Stimulated activated memory B cell treated with anti-CD40 and anti-IgM and Interleukin-4, amounts not matched to agents 10 μg/mL and 1 μg/mL and 100 μg/mL, for 72 hours (primary cell): ENCODE measurements at places on chromosomes 13 and 19.

- ATAC-seq, result no peak
Measured at GRCh38 chr19:49749771-49750170, 13.3 kb downstream of the TSKS start.

GRCh38 chr13:83620530-83621220 lies 261.6 kb downstream of the SLITRK1 start:
- ATAC-seq, result no peak

GRCh38 chr13:72842991-72843390 lies 61.1 kb downstream of the PIBF1 start:
- no peak for ATAC-seq

GRCh38 chr13:47826471-47826870 lies 174.6 kb downstream of the SUCLA2 start:
- no peak for ATAC-seq

- no peak for ATAC-seq
Measured at GRCh38 chr19:10868872-10869547, 2.3 kb upstream of the CARM1 start.

DNA sequence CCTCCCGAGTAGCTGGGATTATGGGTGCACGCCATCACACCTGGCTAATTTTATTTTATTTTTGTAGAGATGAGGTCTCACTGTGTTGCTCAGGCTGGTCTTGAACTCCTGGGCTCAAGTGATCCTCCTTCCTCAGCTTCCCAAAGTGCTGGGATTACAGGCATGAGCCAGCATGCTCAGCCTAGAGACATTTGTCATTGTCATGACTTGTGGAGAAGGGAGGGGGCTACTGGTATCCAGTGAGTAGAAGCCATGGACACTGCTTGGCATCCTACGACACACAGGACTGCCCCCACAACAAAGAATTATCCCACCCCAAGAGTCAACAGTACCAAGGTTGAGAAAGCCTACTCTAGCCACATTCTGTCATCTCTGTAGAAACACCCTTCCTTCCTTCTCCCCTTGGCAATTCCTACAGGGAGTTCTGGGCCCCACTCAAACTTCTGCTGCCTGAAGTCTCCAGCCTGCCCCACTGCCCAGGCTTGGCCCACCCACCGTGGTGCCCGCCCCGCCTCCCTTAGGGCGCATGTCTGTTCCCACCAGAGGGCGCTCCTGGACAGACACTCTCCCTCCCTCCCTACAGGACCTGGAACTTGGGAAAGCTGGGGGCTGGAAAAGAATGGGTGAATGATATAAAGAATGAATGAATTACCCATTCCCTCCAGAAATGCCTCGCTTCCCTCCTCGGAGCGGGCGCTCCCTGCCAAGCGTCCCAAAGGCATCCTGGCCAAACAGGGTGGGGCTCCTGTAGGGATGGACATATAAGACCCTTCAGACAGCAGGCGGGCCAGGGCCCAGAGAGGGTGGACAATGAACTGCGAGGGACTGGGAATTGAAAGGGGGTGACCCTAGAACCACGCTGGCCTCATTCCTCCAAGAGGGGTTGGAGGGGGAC lies 5.5 kb upstream of the EMP3 start:
- peak; percentile 38 for ATAC-seq

DNA sequence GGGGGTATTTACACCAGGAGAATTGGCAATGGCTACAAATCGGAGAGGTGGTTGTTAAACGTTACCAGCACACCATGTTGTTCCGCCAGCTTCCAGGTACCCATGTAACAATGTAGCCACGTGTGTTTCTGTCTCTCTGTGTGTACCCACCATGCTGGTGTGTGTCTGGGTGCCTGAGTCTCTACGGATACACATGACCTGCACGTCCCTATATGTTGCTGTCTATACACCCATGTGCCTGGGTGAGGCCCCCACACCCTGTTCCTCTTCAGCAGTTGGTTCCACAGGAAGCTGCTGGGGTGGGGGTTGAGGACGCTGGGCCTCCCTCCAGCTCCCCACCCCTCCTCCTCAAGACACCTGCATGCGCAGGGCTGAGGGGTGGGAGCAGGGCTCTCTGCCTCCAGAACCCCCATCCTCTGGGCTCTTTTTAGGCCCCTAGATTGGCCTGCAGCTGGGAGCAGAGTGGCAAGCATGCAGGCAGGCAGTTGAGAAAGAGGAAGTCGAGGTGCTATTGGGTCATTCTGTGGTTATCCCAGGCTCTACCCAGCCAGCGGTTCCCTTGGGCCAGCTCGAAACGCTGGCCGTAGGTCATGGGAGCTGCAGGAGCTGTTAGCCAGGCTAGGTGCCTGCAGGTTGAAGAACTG lies at the start of gene ARHGEF18:
Gene ARHGEF18 (plus strand): TSS at position 351 of the 644 bp plus-strand sequence. CDS start 13,954 bp downstream, outside the sequence.
- peak; percentile 65 for ATAC-seq

- ATAC-seq, result no peak
Measured at GRCh38 chr13:48571126-48571913, 38.4 kb upstream of the RCBTB2 start.

- ATAC-seq, result no peak
Measured at GRCh38 chr19:34263745-34264237, 9.4 kb downstream of the GARRE1 start.

- ATAC-seq, result no peak
Measured at GRCh38 chr19:33279430-33280350, 22.6 kb downstream of the CEBPA start.

GRCh38 chr13:23825179-23825578 lies 64.0 kb downstream of the MIPEP start:
- no peak for ATAC-seq
